ENCODE measurements at places on chromosomes 16 and 17.

DNA sequence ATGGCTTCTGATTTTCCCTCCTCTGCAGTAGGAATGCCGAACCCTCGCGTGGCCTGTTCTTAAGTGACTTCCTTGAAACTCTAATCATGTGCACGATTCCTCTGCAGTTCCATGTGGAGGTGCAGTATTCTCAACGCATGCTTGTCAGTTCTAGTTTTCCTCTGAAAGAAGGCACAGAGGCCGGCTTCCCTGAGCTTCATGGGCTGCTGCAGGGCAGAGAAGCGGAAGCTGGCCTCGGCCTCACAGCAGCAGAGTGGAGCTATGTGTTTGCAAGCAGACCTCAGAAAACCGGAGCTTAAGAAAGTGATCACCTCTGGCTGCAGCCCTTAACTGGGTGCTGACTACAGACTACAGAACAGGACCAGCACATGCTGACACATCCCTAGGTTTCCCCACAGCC is 500.7 kb downstream of the GRIN2A start:
- DNase-seq: no peak

DNA sequence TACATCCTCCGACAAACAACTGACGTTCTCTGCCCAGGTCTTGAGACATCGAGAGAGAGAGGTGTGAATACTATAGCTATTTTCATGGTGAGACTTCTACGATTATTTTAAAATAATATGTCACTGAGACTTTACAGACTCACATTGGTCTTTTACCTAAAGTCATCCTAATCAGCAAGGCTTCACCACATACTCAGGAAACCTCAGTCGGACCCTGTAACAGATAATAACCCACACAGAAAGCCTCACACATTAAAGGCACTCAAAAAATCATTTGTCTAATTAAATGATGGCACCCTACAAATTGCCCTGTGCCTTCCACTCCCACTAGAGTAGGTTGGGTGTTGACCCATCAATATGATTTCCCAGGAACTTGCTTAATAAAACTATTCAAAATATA is 19.8 kb upstream of the SLC39A11 start:
- DNase-seq: no peak

DNA sequence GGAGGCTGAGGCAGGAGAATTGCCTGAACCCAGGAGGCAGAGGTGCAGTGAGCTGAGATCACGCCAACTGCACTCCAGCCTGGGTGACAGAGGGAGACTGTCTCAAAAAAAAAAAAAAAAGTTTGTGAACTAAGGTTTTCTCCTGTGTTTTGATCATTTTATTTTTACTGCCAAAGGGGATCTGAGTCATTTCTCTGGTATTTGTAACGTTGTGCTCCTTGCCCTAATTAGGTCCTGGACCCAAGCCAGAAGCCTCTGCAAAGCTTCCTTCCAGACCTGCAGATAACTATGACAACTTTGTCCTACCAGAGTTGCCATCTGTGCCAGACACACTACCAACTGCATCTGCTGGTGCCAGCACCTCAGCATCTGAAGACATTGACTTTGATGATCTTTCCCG is 32.1 kb downstream of the IST1 start:
- DNase-seq: no peak

DNA sequence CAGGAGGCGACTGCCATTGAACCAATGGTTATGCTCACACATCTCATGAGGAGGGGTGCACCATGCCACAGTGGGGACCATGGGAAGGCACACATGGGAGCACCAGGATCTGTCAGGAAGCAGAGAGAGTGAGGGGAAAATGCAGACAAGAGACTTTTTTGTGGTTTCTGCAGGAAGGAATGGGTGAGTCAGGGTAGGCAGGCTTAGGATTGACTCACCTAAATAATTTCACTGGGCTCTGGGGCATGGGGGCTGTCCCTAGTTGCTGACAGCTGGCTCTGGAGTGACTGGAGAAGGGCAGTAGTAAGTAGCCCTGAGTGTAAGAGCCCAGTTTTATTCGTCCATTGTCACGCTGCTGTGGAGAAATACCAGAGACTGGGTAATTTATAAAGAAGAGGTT is 202.4 kb downstream of the AXIN2 start:
- DNase-seq: no peak

DNA sequence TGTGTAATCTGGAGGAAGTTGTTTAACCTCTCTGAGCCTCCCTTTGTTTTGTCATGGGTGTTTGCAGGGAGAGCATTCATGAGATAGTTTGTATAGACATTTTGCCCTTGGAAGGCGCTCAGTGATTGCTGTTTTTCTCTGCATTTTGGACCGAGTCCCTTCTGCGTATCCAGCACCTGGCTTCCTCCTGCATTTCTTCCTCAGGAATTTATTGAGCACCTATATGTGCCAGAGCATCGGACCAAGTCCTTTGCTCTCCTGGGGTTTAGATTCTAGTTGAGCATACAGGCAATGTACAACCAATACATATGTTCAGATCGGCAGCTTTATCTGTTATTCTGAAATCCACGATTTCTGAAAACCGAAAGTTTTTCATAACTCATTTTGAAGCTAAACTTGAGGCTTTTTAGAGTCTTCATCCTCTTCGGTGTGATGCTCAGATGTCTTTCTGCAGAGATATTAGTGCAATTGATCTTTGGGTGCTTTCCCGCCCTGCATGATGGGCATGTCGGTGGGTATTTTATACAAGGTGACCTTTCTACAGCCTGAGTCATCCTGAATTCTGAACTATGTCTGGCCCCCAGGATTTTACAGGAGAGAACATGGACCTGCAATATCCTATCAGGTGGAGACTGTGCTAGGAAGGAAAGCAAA is 4.1 kb downstream of the IL4R start:
- peak; percentile 27 for DNase-seq

GRCh38 chr16:67942200-67942509 is 1.8 kb downstream of the LCAT start:
- DNase-seq: no peak

DNA sequence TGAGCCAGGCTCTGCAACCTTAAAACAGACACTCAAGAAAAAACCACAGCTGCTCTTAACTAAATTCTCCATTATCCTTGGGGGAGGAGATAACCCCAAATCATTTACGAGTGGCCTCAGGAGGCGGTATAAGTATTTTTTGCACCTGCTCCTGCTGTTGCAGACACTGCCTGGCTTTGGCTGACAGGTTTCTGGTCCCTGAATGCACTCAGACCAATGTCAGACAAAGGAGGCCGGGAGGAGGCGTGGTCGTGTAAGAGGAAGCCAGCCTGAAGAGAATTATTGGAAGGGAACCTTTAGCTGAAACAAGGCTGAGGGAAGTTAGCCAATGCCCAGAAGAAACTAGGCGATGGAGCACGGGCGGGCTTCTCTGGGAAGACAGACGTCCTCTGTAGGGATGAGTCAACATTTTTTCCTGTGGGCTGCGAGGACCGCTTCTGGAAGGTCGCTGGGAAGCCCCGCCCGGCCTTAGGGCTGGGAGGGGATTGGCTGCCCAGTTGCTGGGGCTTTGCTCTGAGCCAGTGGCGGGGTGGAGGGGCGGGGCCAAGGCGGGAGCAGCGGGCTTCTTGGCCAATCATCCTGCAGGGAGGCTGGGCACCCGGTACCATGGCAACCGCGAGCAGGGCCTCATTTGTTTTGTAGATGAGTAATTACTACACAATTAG is 82.3 kb downstream of the CCDC182 start:
- peak; percentile 65 for DNase-seq

DNA sequence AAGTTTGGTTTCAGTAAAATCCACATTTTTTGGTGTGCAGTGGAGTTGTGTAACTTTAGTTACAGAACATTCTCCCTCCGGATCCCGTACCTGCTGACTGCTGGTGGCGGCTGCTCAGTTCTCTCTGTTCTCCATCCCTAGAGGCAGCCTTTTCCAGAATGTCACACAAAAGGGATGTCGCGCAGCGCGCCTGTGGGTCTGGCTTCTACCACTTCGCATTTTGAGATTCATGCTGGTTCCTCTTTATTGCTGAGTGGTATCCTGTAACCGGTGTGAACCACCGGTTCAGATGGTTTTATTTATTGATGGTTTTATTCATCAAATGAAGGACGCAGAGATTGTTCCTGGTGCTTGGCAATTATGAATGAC is 981 bp upstream of the CEP131 start:
- DNase-seq: no peak

Data from T-helper 22 cell (primary cell).